B cell (primary cell): ENCODE measurements at places on chromosomes 2 and 18. TPM values are rescaled to one million over a fixed set of nuclear protein-coding genes. Genes with fewer than 3 reads are reported as not detected.

HOXD4 gene
- total RNA-seq = not detected in 2 replicates

DNA sequence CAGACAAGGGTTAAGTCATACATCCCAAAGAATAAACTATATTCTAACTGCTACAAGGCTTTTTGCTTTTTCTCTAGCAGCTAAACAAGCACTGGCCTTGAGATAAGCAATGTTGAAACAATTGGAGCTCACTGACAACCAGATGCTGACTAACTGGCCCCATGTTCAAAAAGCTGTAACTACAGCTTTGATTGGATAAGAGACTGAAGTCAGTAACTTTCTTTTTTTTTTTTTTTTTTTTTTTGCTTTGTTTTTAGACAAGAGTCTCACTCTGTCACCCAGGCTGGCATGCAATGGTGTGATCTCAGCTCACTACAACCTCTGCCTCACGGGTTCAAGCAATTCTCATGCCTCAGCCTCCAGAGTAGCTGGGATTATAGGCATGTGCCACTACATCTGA lies 45.4 kb upstream of the TMEM163 start:
- no peaks in the 10 kb centered on the region for H3K36me3 ChIP-seq
- peaks cover 4% of the 10 kb centered on the region for H3K4me1 ChIP-seq
- H3K27me3 ChIP-seq = no peaks in the 10 kb centered on the region
- no peak for DNase-seq
- H3K4me3 ChIP-seq = no peak overlapping the region

DNA sequence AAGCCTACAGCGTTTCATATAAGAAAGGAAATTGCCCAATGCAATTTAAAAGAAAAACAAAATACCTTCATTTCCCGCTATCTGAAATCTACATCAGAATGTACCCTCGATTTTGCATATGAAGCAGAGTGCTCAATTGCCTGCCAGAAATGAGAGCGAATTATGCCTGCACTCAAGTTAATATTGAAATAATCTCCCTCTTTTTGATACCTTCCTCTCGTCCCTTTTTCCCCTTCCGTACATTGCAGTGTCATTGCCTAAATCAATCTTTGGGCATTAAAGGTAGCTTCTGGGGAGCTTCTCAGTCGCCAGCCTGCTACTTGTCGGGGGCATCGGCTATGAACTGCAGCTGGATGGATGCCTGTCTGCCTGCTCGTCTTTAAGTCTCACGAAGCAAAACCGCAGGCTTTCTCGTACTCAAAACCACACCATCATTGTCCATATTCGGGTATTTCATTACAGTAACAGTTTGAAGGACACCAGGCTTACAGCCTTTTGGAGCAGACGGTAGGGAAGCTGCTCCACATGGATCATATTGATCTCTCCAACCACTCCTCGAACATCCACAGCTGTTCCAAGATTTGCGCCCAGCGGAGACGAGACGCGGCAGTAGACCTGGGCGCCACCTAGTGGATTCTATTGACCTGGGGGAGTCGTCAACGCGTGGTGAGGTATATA lies 64.0 kb upstream of the HNRNPA3 start:
- peak; percentile 85 for DNase-seq
- peak overlapping the region; percentile 54 for H3K4me3 ChIP-seq
- peaks cover 9% of the 10 kb centered on the region for H3K4me1 ChIP-seq
- H3K36me3 ChIP-seq = no peaks in the 10 kb centered on the region
- no peak overlapping the region for H3K27ac ChIP-seq

DTNA gene
- not detected in 2 replicates for total RNA-seq

PTGR3 gene
- total RNA-seq = 30.2 and 32.6 TPM in 2 replicates

PROKR1 gene
- total RNA-seq = not detected in 2 replicates

- no peak overlapping the region for H3K27ac ChIP-seq
- H3K27me3 ChIP-seq = no peaks in the 10 kb centered on the region
- H3K36me3 ChIP-seq = no peaks in the 10 kb centered on the region
- DNase-seq = no peak
Measured at GRCh38 chr2:195406886-195407603, 250.0 kb upstream of the SLC39A10 start.

- DNase-seq = no peak
- H3K36me3 ChIP-seq = no peaks in the 10 kb centered on the region
- no peak overlapping the region for H3K4me3 ChIP-seq
- H3K27me3 ChIP-seq = no peaks in the 10 kb centered on the region
- H3K27ac ChIP-seq = no peak overlapping the region
Measured at GRCh38 chr18:59008302-59008974, 131.2 kb upstream of the SEC11C start.

DNA sequence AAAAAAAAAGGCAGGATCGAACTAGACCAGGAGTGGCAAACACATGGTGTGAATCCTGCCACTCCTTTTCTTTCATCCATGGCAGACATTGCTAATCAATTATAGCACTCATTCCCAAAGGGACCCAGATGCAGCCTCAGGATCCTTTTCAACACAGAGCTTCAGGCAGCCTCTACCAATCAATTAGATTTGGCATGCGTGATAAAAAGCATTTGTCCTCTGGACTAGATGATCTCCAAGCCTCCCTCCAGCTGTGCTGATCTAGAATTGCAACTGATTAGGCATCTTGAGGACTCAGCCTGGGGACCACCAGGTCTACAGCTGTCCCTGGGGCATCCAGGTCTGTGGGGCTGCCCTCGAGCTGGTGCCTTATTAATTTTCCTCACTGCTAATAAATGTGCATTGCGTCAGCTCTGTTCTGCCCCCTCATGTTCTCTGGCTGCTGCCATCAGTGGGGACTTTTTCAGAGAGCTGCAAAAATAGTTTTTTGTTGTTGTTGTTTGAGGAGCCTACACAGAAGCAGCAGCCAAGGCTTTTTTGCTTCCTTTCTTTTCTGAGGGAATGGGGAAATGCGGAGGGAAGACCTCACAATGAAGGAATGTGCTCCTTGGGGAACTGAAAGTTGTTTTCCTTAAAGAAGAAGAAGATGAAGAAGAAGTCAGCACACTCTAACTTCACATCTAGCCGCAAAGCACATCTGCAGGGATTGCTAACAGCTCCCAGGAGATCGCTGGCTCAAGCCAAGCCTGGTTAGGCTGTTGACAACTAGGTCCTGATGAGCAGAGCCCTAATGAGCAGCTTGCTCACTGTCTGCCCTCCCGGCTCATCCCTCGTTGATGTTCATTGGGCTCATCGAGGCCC lies 8.8 kb upstream of the ATOH8 start:
- DNase-seq = no peak
- H3K4me3 ChIP-seq = no peak overlapping the region
- no peak overlapping the region for H3K27ac ChIP-seq
- peaks cover 43% of the 10 kb centered on the region for H3K4me1 ChIP-seq
- H3K27me3 ChIP-seq = no peaks in the 10 kb centered on the region

DNA sequence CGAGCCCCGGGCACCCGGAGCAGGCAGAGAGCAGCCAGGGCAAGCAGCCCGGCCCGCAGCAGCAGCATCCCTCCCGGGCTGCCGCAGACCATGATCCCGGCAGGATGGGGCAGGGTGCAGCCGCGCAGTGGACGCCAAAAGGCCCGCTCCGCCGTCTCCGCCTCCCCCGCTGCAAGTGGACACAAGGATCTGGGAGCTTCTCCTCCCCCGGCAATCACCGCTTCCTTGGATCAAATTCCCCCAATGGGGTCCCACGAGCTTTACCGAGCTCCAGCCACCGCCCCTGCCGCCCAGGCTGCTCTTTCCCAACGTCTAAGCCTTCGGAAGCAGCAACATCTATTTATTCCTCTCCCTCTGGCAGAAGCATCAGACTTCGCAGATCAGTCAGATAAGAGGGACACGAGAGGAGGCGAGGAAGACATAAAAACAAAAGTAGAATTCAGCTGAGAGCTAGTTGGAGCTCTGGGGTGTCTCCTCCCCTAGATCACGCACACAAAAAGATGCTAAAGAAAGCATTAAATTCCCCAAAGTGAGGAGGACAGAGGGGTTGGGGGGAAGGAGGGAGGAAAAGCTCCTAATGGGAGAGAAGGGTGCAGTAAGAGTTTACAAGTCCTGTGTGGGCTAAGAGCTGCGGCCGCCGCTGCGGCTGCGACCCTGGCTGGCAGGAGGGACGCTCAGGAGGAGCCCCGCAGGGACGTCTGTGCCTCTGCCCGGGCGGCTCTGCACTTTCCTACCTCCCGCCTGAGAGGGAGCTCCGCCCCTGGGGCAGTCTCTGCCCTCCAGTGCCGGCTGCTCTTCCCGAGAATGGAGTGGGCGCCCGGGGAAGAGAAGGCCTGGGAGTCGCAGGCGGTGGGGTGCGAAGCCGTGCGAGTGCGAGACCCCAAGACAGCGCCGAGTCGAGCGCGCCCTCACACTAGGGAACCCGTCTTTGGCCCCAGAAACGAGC lies at the start of gene FRZB:
FRZB (minus strand) TSS at position 177 of the 946 bp plus-strand sequence; CDS start at position 92, 85 bp downstream.
- peaks cover 25% of the 10 kb centered on the region for H3K4me1 ChIP-seq
- peaks cover 27% of the 10 kb centered on the region for H3K27me3 ChIP-seq
- H3K27ac ChIP-seq = no peak within 1 kb of the TSS
- H3K4me3 ChIP-seq = peak within 1 kb of the TSS; percentile 16
- no peaks in the 10 kb centered on the region for H3K36me3 ChIP-seq

GRCh38 chr2:20575414-20575813 lies 75.5 kb downstream of the HS1BP3 start:
- peaks cover 34% of the 10 kb centered on the region for H3K4me1 ChIP-seq
- no peak overlapping the region for H3K4me3 ChIP-seq
- H3K27ac ChIP-seq = no peak overlapping the region
